Right lung (tissue), 10 donors: ENCODE measurements at places on chromosomes 6 and 20. TPM values are rescaled to one million over a fixed set of nuclear protein-coding genes. Genes with fewer than 3 reads are reported as not detected.

The COL9A3 gene
- 56.7 TPM for polyA plus RNA-seq

The EDN3 gene
- 28.8 TPM for polyA plus RNA-seq

The BPI gene
- polyA plus RNA-seq = 0.88 TPM

The GSTA2 gene
- not detected for polyA plus RNA-seq

The DDAH2 gene
- 155 TPM for polyA plus RNA-seq

The POM121L2 gene
- not detected for polyA plus RNA-seq
